ENCODE measurements at places on chromosomes 7 and 10. TPM values are rescaled to one million over a fixed set of nuclear protein-coding genes. Genes with fewer than 3 reads are reported as not detected.

The CHST12 gene
- total RNA-seq: 15.5 TPM

The RAB11FIP2 gene
- total RNA-seq: 18.1 TPM

GRCh38 chr7:73565675-73566340 lies 8.3 kb upstream of the BCL7B start:
- H3K4me1 ChIP-seq: no peaks in the 10 kb centered on the region
- no peak for DNase-seq
- H3K4me3 ChIP-seq: peak overlapping the region; percentile 45
- H3K36me3 ChIP-seq: peaks cover 22% of the 10 kb centered on the region
- H3K27me3 ChIP-seq: no peaks in the 10 kb centered on the region

DNA sequence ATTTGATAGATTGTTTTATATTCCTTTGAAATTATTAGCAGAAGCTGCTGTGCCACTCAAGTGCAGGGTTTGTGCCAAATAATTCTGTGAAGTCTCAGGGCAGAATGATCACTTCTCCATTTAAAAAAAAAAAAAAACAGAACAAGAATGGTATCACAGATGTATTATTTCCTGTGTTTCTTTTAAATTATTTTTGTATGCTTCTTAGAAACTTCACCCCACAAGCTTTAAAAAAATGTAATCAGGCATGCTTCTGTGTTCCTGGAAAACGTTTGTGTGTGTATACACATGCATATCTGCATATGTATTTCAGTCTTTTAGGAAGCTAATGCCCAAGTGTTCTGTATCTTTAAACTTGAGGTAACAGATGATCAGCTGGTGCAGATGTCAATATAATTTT lies 6.3 kb upstream of the CD36 start:
- no peaks in the 10 kb centered on the region for H3K36me3 ChIP-seq
- H3K4me3 ChIP-seq: no peak overlapping the region
- DNase-seq: no peak
- H3K27ac ChIP-seq: no peak overlapping the region

DNA sequence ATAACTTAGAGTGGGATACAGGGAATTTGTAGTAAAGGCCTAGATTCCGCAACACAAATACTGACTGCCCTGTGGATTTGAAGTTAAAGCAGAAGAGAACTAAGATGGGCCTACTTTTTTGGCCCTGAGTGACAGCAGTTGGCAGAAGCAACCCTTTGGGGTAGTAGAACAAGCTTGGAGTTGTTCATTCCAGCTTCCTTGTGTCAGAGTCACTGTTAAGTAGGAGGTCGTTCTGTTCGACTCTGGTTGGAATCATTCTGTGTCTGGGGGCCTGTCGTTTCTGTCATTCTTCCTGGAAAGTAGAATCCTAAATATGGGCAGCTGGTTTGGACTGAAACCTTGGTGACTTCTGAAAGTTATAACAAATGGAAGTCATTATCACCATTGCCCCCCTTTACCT lies 865.9 kb downstream of the LRMDA start:
- DNase-seq: no peak
- peaks cover 16% of the 10 kb centered on the region for H3K4me1 ChIP-seq
- no peaks in the 10 kb centered on the region for H3K27me3 ChIP-seq
- no peak overlapping the region for H3K27ac ChIP-seq
- H3K4me3 ChIP-seq: no peak overlapping the region

- no peak for DNase-seq
- H3K27me3 ChIP-seq: no peaks in the 10 kb centered on the region
- no peaks in the 10 kb centered on the region for H3K4me1 ChIP-seq
- H3K4me3 ChIP-seq: no peak overlapping the region
- H3K36me3 ChIP-seq: no peaks in the 10 kb centered on the region
- H3K27ac ChIP-seq: no peak overlapping the region
Measured at GRCh38 chr10:23448323-23448722, 9.4 kb downstream of the OTUD1 start.

DNA sequence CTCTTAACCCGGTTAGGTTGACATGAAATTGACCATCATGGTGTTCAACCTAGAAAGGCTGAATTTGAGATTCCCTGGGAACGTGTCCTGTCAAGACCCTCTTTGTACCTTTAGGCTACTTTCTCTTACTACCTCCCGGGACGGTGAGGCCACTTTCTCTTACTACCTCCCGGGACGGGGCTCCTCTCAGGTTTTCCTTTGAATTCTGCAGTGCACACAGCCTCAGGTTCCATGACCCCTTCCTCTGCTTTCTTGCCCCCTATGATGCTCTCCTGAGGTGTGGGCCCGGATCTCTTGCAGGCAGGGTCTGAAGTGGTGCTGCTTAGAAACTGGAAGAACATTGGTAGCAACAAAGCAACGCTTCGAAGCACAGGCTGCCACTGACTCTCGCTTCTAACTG lies 155.3 kb downstream of the CAMK1D start:
- peaks cover 14% of the 10 kb centered on the region for H3K4me1 ChIP-seq
- no peak overlapping the region for H3K27ac ChIP-seq
- peak; percentile 20 for DNase-seq
- no peak overlapping the region for H3K4me3 ChIP-seq
- no peaks in the 10 kb centered on the region for H3K36me3 ChIP-seq
- no peaks in the 10 kb centered on the region for H3K27me3 ChIP-seq

DNA sequence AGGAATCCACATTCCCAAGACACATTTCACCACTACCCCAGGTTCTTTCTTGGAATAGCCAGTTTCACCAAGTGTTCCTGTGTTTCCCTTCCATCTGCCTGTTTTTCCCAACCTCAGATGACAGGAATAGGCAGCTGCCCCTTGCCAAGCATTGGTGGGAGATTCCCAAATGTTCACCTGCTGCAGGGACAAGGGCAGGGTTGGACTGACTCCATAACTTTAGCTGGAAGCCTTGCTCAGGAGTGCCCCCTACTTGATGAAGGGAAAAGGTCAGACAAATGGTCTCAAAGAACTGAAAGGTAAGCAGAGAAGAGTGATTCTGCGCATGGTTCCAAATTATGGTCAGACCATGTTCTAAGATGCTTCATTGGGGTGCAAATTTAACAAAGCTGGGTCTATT lies 45.1 kb upstream of the LYZL1 start:
- H3K4me1 ChIP-seq: no peaks in the 10 kb centered on the region
- DNase-seq: peak; percentile 21
- peaks cover 3% of the 10 kb centered on the region for H3K27me3 ChIP-seq
- H3K27ac ChIP-seq: no peak overlapping the region
- H3K4me3 ChIP-seq: no peak overlapping the region
- no peaks in the 10 kb centered on the region for H3K36me3 ChIP-seq

DNA sequence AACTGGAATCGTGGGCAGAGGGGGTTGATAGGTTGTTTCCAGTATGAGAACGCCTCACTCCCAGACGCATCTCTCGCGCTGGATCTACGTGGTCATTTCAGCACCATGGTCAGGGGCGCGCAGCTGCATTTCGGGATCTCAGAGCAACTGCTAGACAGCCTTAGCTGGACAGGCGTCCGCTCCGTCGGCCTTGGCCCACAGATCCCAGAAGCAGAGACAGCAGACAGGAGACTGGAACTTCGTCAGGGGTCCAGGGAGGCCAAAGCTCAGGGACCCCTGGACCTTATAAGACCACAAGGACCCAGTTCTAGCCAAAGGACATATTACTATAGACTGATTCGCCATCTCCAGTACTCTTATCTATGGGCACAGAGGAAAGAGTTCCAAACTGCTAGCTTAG lies 5.3 kb downstream of the NEUROG3 start:
- H3K36me3 ChIP-seq: no peaks in the 10 kb centered on the region
- no peak overlapping the region for H3K4me3 ChIP-seq
- peaks cover 6% of the 10 kb centered on the region for H3K4me1 ChIP-seq
- H3K27ac ChIP-seq: no peak overlapping the region
- peak; percentile 64 for DNase-seq
- peaks cover 74% of the 10 kb centered on the region for H3K27me3 ChIP-seq

- H3K4me1 ChIP-seq: no peaks in the 10 kb centered on the region
- H3K27ac ChIP-seq: no peak overlapping the region
- H3K4me3 ChIP-seq: no peak overlapping the region
- DNase-seq: no peak
- no peaks in the 10 kb centered on the region for H3K36me3 ChIP-seq
Measured at GRCh38 chr10:30270247-30270646, 78.8 kb downstream of the MTPAP start.

The DNAJC12 gene
- 51.0 TPM for total RNA-seq

GRCh38 chr7:139571190-139571589 lies 47.7 kb downstream of the CLEC2L start:
- DNase-seq: peak; percentile 35
- no peaks in the 10 kb centered on the region for H3K36me3 ChIP-seq
- H3K4me3 ChIP-seq: no peak overlapping the region
- no peaks in the 10 kb centered on the region for H3K27me3 ChIP-seq
- no peaks in the 10 kb centered on the region for H3K4me1 ChIP-seq

The CNTNAP2 gene
- 3.6 TPM for total RNA-seq

DNA sequence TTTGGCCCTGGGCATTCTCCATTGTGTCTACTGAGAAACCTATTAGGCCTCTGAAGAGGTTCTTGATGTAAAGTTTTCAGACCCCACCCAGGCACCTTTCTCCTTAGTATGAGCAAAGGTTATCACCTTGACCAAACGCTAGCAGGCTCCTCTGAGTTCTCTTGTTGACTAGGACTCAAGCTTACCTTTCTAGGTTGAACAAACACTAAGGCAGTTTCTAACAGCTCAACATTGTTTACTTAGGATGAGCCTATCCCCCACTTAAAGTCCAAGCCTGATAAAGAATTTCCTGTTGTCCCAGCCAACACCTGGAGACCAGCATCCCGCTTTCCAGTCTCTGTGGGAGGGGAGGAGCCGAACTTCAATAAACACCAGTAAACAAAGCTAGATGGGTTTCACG lies 26.3 kb upstream of the ITGB8 start:
- no peak overlapping the region for H3K27ac ChIP-seq
- H3K27me3 ChIP-seq: no peaks in the 10 kb centered on the region
- no peaks in the 10 kb centered on the region for H3K36me3 ChIP-seq
- H3K4me1 ChIP-seq: no peaks in the 10 kb centered on the region
- no peak for DNase-seq
- no peak overlapping the region for H3K4me3 ChIP-seq

The COBL gene
- 0.50 TPM for total RNA-seq

DNA sequence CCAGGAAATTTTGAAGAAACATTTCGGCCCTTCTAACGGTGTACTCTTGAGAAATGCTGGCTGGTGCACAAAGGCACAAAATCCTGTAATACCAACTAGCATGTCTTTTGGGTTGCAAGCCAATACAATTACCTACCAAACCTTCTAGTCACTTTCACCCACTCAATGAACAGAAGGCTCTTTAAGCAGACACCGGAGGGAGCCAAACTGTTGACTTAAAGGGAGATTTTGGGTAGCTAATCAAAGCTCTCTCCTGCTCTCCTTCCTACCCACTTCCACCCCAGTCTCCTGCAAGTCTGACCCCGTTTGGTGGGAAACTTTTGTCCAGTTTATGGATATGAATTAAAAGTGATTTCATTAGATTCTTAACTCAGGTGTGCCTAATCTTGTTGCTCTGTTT lies 24.0 kb downstream of the GRM3 start:
- H3K27me3 ChIP-seq: no peaks in the 10 kb centered on the region
- no peaks in the 10 kb centered on the region for H3K4me1 ChIP-seq
- no peak for DNase-seq
- H3K4me3 ChIP-seq: no peak overlapping the region

The ASAH2B gene
- 1.9 TPM for total RNA-seq

- no peaks in the 10 kb centered on the region for H3K36me3 ChIP-seq
- H3K27me3 ChIP-seq: no peaks in the 10 kb centered on the region
- H3K4me3 ChIP-seq: no peak overlapping the region
- no peak overlapping the region for H3K27ac ChIP-seq
- no peaks in the 10 kb centered on the region for H3K4me1 ChIP-seq
Measured at GRCh38 chr7:117270371-117270770, 52.5 kb downstream of the WNT2 start.

GRCh38 chr7:55022002-55022985 lies 3.5 kb downstream of the EGFR start:
- H3K27ac ChIP-seq: no peak overlapping the region
- peak overlapping the region; percentile 23 for H3K4me3 ChIP-seq
- no peak for DNase-seq
- peaks cover 4% of the 10 kb centered on the region for H3K4me1 ChIP-seq
- H3K36me3 ChIP-seq: no peaks in the 10 kb centered on the region

- H3K4me3 ChIP-seq: no peak overlapping the region
- no peaks in the 10 kb centered on the region for H3K27me3 ChIP-seq
- H3K36me3 ChIP-seq: no peaks in the 10 kb centered on the region
- H3K4me1 ChIP-seq: peaks cover 79% of the 10 kb centered on the region
- H3K27ac ChIP-seq: no peak overlapping the region
Measured at GRCh38 chr7:50727711-50728110, 55.0 kb downstream of the GRB10 start.

DNA sequence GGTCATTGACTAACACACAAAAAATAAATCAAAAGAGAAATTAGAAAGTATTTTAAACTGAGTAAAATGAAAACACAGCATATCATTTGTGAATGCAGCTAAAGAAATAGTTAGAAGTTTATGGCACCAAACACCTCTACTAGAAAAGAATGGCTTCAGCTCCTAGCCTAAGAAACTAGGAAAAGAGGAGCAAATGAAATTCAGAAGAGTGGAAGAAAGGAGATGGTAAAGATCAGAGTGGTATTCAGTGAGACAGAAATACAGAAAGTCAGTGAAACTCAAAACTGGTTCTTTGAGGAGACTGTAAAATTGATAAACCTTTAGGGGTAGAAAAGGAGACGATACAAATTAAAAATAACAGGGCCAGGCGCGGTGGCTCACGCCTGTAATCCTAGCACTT lies 2.7 kb downstream of the EXOC6 start:
- no peaks in the 10 kb centered on the region for H3K4me1 ChIP-seq
- no peak overlapping the region for H3K4me3 ChIP-seq
- no peaks in the 10 kb centered on the region for H3K36me3 ChIP-seq

DNA sequence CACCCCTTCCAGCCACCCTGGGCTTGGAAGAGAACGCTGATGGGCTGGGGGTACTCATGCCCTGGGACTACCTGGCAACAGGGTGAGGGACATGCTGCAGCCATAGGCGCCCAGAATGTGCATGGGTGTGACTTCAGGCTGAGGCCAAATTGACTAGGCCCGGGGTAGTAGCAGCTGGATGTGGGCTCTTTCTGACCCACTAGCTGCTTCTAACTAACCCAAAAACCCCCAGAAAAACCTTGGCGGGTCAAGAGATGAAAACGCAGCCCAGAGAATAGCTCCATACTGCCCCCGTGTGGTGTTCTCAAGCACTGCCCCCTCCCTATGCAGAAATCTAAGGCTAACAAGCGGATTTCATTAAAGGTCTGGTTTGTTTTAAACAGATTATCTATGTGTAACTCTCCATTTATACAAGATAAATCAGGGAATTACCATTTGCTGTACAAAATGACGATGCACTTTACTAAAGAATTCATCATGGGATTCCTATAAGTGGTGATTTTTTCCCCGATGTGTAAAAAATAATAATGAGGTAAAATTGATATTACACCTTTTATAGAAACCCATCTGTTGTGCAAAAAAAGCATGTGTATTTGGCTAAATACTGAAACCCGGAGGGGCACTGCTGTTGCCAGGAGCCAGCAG lies 4.2 kb downstream of the SMARCD3 start:
- peak overlapping the region; percentile 57 for H3K4me3 ChIP-seq
- no peaks in the 10 kb centered on the region for H3K27me3 ChIP-seq
- DNase-seq: peak; percentile 60
- H3K27ac ChIP-seq: peak overlapping the region; percentile 10

The VIPR2 gene
- 0.06 TPM for total RNA-seq

Data from adrenal gland (tissue), 19 donors.